ENCODE measurements at places on chromosomes 5 and 9. TPM values are rescaled to one million over a fixed set of nuclear protein-coding genes. Genes with fewer than 3 reads are reported as not detected.
A peak's percentile ranks its signal among the peaks of the same experiment; 100 is the strongest.

DNA sequence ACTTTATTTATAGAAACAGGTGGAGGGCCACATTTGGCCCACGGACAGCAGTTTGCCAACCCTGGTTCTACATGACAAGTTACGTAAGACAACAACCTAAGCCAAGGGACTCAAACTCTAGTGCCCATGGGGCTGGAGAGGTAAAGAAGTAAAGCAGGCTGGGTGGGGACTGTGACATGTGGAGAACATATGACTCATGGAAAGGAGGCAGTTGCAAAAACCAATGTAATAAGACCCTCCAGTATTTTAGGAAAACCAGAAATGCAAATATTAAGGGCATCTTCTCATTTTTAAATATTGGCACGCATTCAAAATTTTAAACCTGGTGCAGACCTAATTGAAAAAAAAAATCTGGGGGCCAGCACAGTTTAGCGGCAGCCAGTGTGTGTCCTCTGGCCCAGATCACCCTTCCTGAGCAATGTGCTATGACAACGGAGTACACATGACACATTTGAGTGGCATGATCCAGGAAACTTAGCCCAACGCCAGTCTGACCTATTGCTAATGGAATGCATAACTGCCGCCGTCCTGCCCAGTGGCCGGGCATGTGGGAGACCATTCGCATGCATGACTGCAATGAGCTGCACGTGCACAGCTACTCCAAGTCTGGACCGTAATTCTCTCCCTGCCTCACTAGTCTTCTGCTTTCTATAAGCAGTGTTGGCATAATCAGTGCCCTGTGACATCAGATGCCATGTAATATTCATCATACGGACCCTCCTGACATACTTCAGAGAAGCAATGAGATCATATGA, 97.2 kb downstream of the SH3TC2 start:
- peak; percentile 58 for DNase-seq

GRCh38 chr5:170226661-170227060, 6.1 kb upstream of the C5orf58 start:
- no peak for DNase-seq

GRCh38 chr9:33719581-33720374, 75.6 kb upstream of the PRSS3 start:
- DNase-seq, result no peak

DNA sequence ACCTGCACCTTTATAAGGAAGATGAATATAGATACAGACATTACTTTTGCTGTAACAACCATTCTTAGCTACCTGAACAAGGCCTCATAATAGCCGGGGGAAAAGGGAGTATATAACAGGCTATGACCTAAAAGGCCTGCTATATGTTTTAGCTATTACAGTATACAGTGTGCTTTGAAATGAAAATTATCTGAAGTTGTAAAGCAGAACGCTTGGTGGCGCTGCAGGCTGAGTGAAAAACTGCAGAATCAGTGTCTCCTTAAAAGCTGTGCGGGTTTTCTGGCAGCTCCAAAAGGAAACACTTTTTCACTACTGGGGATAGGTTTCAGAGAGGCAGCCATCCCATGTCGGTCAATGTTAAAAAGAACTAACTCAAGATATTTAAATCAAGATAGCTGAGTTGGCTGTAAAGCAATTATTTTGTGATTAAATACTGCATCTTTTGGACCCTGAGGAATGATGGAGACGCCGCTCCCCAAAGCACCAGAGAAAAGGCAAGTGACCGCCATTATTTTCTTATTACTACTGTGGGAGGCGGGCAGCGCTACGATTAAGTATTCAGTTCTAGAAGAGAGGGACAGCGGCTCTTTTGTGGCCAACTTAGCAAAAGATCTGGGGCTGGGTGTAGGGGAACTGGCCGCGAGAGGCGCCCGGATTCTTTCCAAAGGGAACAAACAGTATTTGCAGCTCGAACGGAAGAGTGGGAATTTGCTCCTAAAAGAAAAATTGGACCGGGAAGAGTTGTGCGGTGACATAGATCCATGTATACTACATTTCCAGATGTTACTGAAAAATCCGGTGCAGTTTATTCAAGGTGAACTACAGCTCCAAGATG, 5.9 kb downstream of the PCDHB6 start:
- DNase-seq, result no peak

Gene PRDM9
- 0.15 TPM for polyA plus RNA-seq

Data from left kidney (tissue), 8 donors.